ENCODE measurements at places on chromosomes 12 and 14.

- DNase-seq: no peak
These were observed 417.1 kb downstream of the AEBP2 start for GRCh38 chr12:19856389-19856788.

DNA sequence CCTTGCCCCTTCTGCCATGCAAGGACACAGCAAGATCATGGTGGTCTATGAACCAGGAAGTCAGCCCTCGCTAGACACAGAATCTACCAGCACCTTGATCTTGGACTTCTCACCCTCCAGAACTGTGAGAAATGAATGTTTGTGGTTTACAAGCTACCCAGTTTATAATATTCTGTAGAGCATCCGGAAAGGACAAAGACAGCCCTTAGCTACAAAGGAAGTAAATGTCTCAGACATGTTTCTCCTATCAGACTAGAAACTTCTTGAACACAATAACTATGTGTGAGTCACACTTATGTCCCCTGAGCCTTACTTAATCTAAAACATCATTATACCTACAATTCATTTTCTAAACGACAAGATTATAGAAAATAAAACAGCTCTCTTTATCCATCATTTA is 176.7 kb downstream of the KLHL28 start:
- no peak for DNase-seq

DNA sequence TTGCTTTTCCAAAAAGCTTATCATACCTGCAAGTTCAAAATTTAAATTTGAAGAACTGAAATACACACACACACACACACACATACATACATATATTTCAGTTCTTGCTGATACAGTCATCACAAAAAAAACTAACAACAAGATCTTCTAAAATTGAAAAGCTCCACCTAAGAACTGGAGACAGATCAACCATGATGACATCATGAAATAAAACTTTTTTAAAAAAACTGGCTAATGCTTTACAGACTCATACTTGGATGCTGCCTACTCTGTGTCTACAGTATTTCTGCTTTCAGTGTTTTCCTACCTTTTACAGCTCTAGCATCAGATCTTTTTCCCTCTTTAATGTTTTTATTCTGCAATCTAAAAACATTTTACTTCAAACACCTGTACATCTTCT is 261.4 kb downstream of the DIO2 start:
- no peak for DNase-seq

DNA sequence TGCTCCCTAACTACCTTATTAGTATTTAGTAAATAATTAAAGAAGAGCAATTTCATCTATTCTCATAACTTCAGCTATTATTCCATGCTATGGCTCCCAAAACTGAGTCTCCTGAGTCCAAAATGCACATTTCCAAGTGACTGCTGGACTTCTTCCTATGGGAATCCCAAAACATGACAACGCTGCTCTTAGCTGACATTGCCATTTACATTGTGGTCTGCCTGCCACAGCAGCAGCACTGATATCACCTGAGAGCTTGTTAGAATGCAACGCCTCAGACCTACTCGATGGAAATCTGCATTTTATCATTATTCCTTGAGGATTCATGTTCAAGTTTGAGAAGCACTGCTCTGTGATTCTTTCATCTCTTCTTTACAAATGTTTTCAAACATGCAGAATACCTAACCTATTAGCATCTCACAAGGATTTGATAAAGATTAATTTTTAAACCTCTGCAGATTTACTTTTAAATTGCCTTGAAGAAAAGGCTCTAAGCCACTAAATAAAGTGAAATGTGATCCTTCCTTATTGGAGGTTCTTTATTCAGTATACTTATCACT is 77.7 kb downstream of the SEC23A start:
- no peak for DNase-seq

DNA sequence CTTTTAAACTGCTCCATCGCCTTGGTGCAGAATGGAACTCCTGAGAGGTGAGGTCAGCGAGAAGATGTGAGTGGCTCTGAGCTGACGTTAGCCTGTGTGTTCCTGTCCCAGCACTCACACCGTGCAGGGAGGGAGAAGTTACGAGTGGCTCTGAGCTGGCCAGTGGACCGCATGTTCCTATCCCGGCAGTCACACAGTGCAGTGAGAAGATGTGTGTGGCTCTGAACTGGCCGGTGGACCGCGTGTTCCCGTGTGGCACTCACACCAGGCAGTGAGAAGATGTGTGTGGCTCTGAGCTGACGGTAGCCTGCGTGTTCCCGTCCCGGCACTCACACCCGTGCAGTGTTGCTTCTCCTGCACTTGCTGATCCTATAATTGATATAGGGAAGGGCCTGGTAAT is 59.9 kb downstream of the VCPKMT start:
- no peak for DNase-seq

- no peak for DNase-seq
These were observed 23.8 kb downstream of the ZNF891 start for GRCh38 chr12:133106253-133106652.

DNA sequence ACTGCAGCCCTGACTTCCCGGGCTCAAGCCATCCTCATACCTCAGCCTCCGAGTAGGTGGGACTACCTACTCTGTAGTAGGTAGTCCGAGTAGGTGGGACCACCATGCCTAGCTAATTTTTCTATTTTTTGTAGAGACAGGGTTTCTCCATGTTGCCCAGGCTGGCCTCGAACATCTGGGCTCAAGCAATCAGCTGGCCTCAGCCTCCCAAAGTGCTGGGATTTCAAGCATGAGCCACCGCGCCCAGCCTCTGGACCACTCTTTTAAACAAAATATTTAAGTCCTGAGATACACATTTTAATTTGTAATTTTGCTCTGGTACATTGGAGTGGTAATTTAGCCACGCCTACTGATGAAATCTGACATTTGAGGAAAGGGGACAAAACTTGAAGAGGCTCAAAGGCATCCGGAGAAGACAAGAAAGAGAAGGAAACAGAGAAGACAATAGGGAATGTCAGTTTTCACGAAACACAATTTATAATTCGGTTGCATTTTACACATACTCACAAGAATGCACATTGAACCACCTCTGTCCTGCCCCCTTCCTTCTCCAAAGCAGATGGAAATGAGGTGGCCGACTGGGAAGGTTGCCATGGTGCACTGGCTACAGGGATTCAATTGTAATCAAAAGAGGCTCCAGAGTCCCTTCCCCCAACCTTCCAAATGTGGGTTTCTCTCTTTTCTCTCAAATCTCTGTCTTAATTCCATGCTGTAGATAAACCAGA is 9.7 kb upstream of the TUBA1A start:
- DNase-seq: peak; percentile 68

DNA sequence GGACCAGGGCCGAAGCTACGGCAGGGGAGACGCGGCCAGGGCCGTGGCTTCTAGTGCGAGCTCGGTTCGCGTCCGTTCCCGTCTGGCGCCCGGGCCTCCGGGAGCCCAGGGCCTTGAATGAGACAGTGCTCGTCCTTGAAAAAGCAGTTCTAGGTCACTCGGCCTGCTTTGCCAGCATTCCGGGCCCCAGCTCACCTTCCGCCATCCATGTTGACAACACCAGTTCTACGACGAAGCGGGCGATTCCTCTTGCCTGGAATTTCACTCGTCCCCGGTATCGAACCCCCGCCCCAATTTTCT is 4.5 kb downstream of the OR10AD1 start:
- no peak for DNase-seq

DNA sequence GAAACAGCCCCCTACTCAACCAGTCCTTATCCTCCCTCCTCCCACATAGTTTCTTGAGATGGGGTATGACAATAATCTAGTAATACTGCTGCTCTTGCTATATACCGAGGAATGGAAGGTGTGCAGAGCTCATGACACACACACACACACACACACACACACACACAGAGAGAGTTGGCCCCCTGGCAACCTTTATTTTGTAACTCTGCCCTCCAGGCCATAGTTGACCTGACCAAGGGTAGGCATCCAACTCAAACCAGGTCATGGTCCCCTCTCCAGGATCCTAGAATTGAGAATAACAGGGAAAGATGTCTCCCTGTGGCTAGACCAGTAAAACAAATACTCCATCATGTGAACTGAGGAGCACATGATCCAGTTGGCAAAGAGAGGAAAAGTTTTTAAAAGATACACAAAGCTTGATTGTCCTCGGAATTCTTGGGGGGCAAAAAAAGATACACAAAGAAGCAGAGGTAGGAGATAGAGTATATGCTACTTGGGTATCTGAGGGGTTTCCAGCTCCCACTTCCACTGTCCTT is 11.3 kb downstream of the ERO1A start:
- DNase-seq: no peak
